ENCODE measurements at places on chromosomes 6 and 20.
A peak's percentile ranks its signal among the peaks of the same experiment; 100 is the strongest.

DNA sequence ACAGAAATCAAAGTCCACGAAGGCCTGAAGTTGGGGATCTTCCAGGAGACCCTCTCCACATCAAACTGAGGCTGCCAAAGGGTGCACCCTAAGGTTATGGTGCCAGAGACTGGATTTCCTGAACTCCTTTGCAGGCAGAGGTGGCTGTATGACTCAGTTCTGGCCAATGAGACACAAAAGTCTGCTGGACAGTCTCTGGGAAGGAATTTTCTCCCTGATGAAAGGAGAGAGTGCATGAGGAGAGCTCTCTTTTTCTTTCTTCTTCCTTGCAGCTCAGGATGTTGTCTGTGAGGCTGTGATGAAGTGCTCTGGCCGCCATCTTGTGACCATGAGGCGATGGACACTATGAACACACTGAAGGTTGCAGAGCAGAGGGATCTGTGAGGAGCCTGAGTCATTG lies 85.2 kb downstream of the MDGA1 start:
- DNase-seq = no peak

DNA sequence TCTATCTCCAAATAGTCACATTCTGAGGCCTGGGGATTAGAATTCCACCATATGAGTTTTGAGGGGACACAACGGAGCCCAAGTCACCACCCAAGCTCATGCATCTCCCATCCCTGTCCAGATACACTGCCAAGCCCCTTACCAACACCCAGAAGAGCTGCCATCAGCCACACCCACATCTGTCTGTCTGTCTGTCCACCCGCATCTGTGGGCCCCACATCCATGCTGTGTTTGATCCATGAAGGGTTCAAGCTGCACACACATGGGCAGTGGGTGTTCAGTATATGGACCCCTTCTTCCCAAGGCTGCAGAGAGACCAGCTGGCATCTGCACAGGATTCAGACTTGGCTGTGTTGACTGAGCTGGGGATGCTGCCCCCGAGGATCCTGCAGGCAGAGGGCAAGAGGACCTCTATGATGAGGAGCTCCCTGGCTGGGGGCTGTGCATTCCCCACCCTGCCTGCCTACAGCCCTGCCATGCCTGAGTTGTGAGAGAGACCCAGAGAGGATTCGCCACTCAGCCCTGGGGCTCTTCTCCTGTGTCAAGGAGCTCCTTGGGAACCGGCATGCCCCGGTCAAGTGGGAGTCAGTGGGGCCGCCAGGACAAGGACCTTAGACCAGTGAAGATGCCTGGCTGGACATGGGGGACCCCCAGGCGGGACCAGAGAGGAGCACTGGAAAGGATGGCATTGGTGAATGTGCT lies 206.4 kb downstream of the SYNDIG1 start:
- DNase-seq = no peak

GRCh38 chr6:46312654-46313053 lies 141.9 kb upstream of the ENPP5 start:
- no peak for DNase-seq

GRCh38 chr20:50534567-50534966 lies 24.4 kb downstream of the PTPN1 start:
- DNase-seq = no peak

DNA sequence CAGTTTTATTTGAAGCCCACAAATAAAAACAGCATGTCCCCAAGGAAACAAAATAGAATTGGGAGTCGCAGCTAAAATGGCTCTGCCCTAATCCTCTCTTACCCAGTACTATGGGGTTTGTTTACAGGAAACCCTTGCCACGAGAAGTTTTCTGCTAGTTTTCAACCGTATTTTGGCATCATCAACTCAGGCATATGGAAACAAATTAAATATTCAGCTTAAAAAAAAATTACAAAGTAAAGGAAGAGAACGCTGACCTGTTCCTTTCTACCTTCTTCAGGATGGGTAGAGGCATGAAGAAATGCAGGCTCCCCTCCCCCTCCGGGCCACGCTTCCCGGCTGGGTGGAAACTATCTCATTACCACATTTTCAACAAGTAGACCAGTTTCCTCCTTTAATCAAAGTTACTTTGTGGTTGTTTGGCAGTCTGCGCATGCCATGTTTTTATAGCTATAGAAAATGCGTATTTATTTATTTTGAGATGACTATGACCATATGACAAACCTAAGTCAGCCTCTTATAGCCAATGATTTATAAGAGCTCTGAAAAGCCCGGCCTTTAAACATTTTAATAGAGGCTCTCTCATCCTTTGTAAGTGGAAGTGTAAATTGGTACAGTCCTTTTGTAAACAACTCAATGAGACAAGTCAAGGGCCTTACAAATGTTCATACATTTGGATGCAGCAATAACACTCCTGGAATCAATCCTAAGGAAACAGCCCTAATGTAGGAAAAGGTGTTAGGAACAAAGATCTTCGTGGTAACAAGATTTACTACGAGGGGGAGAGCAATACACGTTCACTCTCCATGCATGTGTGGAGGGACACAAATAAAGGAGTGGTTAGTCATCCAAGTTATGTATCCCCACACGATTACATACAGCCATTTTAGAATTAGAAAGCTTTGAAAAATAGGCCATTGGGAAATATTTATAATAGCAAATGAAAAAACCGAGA lies 16.1 kb upstream of the ZNF217 start:
- peak; percentile 54 for DNase-seq

DNA sequence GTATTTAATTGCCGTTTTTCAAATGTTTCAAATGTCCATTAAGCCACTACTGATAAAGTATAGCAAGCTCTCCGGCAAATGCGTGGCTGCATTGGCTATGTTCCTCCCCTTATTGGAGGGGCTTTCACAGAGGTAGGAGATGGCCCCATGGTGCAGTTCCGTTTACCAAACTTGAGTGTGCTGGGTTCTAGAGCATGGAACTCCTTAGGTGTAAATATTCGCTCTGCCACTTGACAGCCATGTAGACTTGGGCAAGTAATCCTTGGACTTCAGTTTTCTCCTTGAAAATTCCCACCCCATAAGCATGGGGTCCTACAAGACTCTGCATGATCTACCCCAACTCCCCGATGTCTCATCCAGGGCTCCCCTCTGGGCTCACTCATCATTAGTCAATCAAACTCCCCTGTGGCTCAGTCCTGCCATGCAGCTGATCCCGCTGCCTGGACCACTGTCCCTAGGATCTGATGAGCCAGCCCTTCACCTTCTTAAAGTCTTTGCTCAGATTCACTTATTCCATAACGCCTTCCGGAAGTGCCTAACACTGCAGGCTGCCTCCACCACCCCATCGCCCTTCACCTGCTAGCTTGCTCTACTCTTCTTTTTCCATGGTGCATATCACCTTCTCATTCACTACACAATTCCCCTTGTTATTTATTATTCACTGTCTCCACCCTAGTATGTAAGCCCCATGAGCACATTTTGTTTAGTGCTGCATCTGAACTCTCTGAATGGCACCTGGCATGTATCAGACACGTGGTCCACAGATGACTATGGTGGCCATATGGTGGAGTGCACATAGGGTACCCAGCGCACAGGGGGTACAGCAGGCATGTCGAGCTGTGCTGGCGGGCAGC lies 18.8 kb downstream of the PRR18 start:
- DNase-seq = no peak

DNA sequence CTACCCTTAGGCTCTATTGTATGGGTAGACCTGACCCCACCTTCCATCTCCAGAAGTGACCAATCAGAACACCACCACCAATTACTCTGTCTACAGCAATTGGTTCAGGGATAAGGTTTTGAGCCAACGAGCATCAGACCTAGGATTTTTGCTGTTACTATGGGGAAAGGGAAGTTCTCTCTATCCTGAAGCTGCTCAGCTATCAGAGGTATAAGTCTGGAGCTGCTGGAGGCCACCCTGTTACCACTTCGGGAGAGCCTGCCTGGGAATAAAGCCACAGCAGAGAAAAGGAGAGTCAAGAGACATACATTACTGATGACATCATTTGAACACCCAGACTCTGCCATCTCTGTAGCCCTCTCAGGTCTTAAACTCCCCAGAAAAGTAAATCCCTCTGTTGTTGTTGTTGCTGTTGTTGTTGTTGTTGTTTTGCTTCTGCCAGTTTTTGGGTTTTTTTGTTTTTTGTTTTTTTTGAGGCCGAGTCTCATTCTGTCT lies 94.5 kb downstream of the PREX1 start:
- no peak for DNase-seq

DNA sequence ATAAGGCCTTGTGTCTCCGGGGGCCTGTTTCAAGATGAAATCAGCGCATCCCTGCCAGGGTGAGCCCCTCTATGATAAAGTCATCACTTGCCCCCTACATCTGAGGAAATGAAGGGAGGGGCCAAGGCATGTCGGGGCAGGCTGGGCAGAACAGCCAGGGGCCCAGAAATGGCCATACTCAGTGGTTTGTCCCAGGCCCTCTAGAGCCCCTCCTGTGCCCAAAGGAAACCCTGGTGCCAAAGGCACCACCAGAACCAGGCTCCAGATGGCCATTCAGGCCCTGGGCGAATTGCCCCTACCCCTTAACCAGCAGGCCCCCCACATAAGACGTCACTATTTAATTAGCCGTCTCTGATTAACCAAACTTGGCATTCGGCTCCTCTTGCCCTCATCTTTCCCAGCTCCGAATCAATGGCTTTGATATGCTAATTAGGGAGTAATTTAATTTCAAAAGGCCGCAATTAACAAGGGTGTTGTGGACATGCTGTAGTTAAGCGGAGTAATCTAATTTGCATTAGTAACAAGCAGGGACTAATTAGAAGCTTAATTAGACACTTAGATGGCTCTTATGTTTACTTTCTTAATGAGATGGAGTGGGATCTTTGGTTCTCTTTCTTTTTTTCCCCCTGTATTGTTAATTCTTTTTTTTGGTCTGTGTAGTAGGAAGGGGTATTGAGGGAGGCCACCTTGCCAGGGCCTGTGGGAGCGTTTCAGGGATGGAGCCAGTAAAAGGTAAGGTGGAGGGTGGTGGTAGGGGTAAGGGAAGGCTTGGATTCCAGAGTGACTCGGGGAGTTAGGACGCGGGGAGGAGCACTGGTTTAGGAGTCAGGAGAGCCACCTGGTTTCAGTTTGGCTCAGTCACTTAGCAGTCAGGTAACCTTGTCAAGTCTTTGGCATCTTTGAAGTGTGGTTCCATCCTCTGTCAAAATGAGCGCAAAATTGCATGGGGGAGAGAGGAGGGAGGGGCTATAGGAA lies 9.4 kb downstream of the FOXP4 start:
- DNase-seq = no peak

DNA sequence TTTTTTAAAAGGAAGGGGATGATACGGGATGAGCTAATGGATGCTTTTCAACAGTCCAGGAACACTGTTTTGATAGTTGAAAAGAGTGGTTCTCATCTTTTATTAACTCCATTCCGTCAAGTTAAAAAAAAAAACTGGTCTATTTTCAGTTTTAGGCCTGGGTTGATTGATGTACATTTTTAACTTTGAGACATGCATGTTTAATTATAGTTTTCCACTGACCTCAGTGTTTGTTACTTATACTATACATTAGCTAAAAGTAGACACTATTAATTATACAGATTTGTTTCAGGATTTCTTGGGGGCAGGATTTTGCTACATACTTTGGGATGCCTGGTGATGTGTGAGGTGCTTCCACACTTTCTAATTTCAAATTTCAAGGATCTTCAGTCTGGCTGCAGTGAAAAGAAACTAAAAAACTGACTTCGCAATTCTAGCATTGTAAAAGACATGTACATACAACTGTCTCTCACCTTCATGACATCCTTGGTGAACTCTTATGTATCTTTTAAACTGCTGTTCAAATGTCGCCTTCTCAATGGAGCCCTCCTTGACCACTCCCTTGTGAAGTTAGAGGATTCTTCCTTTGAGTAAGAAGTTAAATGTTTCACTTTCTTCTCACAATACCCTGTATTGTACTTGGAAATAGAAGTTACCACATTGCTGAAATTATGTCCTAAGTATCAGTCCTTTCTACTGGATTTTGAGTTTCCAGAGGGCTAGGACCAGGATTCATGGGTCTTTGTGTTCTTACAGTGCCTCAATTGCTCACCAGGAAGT lies 101.7 kb downstream of the TSHZ2 start:
- no peak for DNase-seq

GRCh38 chr6:19312241-19312978 lies 524.8 kb upstream of the ID4 start:
- DNase-seq = no peak

GRCh38 chr6:138563231-138563630 lies 63.9 kb upstream of the NHSL1 start:
- DNase-seq = no peak

- DNase-seq = peak; percentile 29
Observed at GRCh38 chr6:130929036-130929678, 102.0 kb downstream of the SMLR1 start.

DNA sequence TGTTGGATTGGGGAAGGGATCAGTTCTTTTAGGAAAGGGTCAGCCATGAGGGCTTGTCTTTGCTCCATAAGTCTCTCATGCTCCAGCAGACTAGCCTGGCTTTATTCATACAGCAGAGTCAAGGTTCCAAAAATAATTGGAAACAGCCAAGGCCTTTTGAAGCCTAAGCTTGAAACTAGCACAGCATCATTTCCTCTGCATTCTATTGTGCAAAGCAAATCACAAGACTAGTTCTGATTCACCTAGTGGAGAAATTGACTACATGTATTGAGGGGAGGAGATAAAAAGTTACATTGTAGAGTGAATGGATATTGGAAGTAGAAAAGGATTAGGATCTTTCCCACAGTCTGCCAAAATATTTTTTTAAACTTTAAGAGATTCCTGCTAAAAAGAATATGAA lies 159.3 kb upstream of the PLCB4 start:
- DNase-seq = no peak

- DNase-seq = no peak
Observed at GRCh38 chr6:29892696-29893095, 49.6 kb upstream of the HLA-A start.

DNA sequence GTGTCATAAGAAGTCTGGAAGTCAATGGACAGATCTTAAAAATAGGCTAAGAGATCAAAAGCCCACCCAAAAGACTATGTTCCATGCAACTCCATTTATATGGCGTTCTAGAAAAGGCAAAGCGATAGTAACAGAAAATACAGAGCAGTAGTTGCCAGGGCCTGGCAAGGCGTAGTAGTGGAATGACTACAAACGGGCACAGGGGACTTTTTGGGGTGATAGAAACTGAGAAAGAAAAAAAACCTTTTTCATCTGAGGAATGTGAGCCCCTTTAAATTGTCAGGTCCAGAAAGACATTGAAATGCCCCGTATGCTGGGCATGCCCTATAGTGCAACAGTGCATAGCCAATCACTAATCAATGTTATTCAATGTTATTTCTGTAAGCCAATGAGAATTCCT lies 47.2 kb upstream of the FAM50B start:
- no peak for DNase-seq

GRCh38 chr20:50523552-50524167 lies 13.5 kb downstream of the PTPN1 start:
- DNase-seq = no peak

DNA sequence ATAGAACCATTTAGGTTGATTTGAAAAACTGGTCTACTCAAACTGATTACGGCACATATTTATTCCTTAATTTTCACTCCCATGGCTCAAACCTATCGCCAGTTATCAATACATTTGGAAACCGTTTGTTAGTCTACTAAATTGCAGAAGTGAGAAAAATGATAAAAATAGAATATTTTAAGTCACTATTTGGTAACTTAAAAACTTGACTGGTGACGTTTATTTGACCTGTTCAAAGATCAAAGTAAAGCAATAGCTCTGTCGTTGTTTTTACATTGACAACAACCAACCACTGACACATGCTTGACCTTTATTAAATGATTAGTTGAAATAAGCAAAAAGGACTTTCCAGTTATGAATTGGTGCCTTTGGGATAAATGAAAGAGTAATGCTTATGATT lies 402.9 kb upstream of the MAP3K7 start:
- DNase-seq = no peak
